ENCODE measurements at places on chromosomes 2 and 18. TPM values are rescaled to one million over a fixed set of nuclear protein-coding genes. Genes with fewer than 3 reads are reported as not detected.

CPS1 gene
- total RNA-seq = 30.8 TPM

C2orf66 gene
- total RNA-seq = 0.32 TPM

NOL4 gene
- not detected for total RNA-seq

ZBTB7C gene
- total RNA-seq = 0.17 TPM

WIPF1 gene
- total RNA-seq = 11.9 TPM

EHD3 gene
- total RNA-seq = 10.9 TPM

MC2R gene
- total RNA-seq = not detected

SOX11 gene
- 12.1 TPM for total RNA-seq

IFIH1 gene
- 2.6 TPM for total RNA-seq

ZSWIM2 gene
- 0.06 TPM for total RNA-seq

CAPG gene
- total RNA-seq = 156 TPM

PPM1B gene
- total RNA-seq = 13.5 TPM

DNA sequence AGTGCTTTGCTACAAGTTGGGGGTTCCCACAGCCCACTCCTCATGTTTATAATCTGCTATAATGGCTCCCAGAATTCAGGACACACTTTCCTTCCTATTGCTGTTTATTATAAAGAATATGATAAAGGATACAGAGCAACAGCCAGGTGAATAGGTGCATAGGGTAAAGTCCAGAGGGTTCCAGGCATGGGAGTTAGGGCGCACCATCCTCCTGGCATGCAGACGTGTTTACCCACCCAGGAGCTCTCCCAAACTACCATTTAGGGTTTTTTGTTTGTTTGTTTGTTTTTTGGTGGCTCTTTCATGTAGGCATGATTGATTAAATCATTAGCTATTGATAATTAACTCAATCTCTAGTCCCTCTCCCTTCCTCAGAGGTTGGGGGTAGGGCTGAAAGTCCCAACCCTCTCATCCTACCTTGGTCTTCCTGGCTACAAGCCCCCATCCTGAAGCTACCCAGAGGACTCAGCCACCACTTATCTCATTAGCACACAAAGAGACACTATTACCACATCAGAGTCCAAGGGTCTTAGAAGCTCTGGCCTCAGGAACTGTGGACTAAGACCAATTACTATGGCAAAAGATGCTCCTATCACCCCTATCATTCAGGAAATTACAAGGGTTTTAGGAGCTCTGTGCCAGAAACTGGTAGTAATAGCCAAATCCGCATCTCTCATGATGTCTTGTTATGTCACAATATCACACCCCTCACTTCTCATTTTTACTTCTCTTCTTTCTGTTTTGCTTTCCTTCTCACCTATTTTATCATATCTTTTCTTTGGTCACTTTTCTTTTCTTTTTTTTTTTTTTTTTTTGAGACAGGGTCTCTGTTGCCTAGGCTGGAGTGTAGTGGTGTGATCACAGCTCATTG lies 154.9 kb upstream of the TTC39C start:
- no peak for DNase-seq

DNA sequence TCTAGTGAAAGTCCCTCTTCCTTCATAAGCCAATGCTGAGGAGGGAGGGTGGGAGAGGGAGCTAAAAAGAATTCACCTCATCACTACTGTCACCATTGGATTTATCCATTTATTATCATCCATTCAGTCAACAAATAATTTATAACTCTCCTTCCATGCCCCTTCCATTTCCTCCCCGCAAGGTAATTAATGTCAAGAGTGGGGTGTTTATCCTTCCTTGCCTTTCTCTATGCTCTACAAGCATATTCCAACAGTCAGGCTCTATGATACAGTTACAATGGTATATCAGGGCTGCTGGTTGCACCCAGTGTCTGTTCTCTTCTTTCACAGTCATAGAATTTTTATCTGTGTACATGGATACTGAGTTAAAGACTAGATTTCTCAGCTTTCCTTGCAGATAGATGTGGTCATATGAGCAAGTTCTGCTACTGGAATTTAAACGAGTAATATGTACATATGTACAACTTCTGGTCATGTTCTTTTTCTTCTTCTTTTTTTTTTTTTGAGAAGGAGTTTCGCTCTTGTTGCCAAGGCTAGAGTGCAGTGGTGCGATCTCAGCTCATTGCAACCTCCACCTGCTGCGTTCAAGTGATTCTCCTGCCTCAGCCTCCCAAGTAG lies 5.1 kb upstream of the MFSD6 start:
- DNase-seq = no peak

GRCh38 chr2:175154661-175155082 lies 13.3 kb downstream of the ATF2 start:
- DNase-seq = peak; percentile 83

GRCh38 chr2:48173141-48173540 lies 266.8 kb upstream of the FBXO11 start:
- no peak for DNase-seq

DNA sequence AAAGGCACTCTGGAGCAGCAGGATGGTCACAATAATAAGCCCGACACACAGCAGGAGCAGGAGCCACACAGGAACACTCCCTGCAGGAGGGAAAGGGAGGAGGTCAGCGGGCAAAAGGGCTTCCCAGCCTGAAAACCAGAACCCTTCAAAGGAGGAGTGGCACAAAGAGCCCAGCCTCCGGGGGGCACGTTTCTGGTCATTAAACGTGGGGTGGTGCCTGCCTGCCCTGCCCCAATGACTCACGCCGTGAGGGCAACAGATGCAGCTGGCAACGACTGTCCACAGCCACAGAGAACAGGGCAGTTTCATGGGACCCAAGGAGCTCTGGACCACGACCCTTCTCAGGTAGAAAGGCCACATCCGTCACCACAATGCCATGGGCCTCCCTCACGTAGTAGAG lies 3.0 kb downstream of the PREB start:
- peak; percentile 10 for DNase-seq

DNA sequence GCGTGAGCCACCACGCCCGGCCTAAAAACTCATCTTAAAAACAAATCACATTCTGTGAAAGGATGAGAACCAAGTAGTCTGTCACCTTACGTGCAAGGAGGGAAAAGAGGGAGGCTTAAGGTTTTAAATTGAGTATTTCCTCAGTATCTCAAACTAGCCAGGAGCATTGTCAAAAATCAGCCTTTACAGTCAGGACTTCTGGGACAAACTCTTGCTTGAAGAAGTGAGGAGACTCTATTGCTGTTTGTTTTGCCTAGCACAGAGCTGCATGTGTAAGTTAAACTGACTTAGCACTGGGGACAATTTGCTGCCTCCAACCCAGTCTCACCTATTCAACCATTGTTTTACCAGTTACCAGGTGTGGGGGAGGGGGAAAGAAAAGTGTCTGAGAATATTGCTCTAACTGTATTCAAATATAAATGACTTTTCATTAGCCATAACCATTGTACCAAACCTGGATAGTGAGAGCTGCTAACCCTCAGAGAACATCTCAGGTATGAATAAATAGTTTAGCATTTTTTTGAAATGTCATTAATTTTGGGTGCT lies 3.6 kb downstream of the INO80D start:
- no peak for DNase-seq

DNA sequence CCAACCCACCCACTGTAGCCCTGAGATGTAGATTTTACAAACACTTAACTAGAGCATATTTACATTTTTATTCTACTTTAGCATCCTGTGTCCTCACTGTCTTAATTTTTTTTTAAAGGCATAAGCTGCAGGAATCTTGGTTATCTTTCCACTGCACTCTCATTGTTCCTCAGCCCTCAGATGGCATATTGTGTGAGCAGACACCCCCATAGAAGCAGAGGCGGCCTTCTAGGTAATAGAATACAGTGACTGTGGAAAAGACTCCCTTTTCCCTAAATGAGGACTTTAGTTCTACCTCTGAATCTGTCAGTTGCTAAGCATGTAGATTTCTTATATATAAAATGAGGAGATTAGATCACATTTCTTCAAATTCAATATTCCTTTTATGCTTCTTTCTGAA lies 543.5 kb upstream of the SPHKAP start:
- no peak for DNase-seq

- peak; percentile 52 for DNase-seq
Measured at GRCh38 chr2:16617282-16618266, 48.1 kb downstream of the CYRIA start.

- DNase-seq = no peak
Measured at GRCh38 chr2:200763422-200763821, 48.3 kb upstream of the BZW1 start.

DNA sequence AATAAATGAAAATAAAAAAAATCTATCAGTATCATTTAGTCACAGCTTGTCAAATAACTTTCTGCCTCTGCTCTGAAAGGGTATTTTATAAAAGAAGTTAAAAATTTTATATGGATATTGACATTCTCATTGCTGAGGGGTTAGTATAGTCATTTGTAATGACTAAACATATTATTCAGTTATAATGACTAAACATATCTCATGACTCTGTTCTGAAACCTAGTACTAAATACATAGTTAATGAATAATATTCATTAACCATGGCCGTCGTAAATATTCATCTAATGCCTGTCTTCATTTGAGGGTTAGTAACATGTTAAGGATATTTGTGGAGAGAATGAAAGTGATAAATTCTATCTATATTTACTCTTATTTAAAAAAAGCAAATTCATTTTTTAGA lies 69.1 kb upstream of the MAP4K3 start:
- no peak for DNase-seq

DNA sequence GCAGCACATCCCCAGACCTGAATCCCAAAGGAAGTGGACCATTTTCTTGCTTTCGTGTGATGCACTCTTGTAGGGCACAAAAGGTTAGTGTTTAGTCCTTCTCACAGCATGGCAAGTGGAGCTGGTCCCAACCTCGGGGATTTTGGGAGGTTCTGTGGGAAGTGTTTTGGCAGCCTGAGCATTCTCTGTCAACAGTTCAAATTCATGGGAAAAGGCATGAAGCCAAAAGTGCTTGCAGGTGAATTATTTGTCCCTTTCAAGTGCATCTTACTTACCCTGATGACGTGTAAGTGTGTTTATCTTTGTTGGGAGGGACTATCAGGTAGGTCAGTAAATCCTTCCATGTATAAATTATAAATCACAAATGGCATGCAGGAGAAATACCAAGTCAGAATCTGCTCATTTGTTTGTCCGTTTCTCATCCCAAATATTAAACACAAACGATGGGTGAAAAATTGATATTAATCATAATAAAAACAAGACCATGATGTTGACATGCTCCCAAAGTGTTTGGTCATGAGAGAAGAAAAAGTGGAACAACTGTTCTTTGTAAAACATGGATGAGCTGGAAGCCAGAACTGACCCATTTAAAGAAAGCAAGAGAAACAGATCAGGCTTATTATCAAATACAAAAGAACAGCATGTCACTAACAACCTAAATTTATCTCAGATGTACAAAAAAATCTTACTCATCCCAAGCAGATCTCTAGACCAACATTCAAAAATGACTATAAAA lies 57.6 kb downstream of the EPHA4 start:
- peak; percentile 67 for DNase-seq

DNA sequence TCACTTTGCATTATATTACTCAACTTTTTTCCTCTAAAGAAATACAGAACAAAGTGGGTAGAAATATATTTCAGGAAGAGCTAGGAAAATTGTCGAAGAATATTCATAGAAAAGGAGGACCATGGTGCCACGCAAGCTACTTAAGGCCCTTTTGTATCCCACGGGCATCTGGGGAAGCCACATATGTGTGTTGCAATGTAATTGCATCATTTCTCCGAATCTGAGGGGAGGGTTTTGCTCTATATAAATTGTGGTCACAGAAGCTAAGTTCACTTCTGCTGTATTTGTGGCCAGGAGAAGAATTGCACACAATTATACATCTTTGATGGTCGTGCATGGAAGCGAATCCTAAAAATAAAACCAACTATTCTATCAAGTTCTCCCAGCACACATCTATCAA lies 360.3 kb downstream of the IRS1 start:
- DNase-seq = no peak

GRCh38 chr18:23640052-23640451 lies 22.7 kb downstream of the ANKRD29 start:
- no peak for DNase-seq

DNA sequence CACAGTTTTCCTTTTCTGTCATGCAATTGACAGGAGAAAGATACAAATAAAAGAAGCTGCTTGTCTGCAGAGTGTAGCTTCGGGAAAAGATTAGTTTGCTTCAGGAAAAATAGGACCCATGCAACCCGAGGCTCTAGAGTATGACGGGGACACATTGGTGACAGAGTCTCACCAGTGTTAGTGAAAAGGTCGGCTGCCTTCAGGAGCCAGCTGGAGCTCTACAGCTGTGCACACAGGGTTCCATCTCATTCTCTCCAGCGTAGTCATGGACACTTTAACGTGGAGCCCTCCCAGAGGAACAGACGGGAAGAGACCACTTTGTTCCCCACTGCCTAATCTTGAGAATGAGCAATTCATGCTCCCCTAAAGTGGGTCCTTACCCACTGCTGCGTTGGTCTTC lies 42.9 kb downstream of the FECH start:
- no peak for DNase-seq

- DNase-seq = no peak
Measured at GRCh38 chr18:47605093-47605492, 325.4 kb downstream of the SMAD2 start.

DNA sequence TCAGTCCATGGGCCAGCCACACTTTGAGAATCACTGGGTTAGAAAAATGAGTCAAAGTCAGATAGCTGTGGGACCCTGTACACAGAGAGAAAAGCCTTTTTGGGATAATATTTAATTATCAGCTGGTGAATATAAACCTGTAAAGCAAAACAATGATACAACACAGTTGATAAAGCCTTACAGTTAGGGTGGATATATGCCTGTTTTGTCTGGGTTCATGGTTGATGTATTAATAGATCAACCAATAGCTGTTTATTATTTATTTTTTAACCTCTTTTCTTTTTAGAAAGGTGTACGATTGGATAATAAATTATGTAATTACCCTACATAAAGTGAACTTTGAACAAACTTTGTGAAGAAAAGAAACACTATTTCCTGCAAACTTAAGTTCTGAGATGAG lies 145.6 kb downstream of the TDRD15 start:
- DNase-seq = no peak

DNA sequence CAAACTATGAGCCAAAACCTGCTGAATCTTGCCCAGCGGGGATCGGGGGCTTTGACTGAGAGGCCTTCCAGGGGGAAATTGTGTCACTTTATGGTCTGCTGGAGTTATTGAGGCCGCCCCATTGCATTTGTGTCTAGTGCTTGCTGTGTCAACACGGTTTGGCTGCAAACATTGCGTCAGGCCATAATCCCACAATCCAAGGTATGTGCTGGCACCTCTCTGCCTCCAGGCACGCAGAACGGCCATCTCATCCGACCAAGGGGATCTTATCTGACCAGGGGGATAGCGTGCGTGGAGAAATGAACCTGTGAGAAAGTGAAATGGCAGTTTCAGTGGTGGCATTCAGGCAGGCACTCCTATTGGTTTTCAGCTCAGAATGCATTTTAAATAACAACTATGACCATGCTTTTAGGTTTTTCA lies 18.1 kb upstream of the LYPD6B start:
- no peak for DNase-seq

DNA sequence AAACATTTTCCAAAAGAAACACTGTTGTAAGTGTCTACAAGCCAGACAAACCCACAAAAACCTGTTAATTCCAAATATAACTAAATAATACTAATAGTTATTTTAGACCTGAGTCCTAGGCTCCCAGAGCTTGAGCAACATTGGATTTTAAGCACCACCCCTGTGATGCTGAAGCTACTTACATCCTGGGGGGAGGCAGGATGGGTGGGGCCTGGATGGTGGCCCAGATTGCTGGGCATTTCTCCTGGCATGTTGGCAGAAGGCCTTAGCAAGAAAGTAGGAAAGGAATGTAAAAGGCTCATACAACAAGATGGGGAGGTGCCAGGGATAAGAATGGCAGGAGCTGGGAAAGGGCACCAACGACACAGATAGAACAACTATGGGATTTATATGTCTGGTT lies 50.7 kb upstream of the OTX1 start:
- peak; percentile 37 for DNase-seq

- no peak for DNase-seq
Measured at GRCh38 chr18:46538376-46538775, 118.6 kb downstream of the LOXHD1 start.
